ENCODE measurements at places on chromosomes 7 and 10.

GRCh38 chr7:1512781-1513656 is 8.8 kb upstream of the INTS1 start:
- DNase-seq, result no peak

DNA sequence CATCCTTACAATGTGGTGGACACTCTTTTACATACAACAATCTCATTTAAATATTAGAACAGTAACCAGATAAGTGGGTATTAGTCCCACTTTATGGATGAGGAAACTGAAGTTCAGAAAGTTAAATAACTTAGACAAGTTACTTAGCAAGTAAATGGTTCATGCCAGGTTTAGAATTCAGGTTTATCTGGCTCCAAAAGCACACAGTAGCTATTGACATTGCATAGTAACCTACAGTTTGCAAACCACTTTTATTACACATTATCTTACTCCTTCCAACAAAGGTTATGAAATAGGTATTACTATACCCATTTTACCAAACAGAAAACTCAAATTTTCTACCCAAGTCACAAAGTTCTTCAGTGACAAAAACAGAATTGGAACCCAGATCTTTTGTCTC is 19.7 kb upstream of the NKX2-3 start:
- DNase-seq, result no peak

GRCh38 chr10:96252730-96253129 is 18.6 kb downstream of the BLNK start:
- DNase-seq, result no peak

DNA sequence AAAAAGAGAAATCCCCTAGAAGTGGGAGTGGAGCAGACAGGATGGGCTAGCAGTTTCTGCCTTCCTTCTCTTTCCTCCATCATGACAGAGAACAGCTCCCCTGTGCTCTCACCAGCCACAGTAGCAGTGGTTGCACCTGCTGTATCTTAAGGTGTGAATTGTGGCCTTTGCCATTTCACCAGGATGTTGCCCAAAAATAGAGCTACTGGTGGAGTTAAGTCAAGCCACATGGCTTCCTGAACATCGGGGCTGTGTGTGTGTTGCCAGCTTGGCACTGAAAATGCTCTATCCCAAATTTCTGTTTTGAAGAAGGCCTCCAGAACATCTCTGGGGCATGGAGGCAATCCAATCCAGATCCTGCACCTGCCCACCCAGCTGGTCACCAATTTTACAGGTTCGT is 348.7 kb downstream of the EXOC4 start:
- no peak for DNase-seq

GRCh38 chr10:83959328-83959727 is 180.0 kb upstream of the GHITM start:
- no peak for DNase-seq

DNA sequence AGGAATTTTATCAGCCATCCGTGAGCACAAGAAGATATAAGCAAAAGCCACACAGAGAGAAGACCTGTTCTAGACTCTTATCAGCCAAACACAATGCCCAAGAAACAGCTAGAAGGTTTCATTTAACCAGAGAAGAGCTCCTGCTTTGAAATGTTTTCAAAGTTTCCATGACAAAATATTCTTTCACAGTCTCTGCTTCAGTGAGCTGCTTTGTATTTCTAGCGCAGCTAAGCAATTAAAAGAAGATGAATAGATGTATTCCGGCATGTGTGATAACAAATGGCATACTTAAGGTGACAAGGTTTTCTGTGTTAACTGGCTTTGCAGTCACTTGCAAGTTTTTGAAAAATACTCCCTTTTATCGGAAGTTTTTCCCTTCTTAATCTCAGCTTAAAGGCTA is 78.9 kb upstream of the NXPH1 start:
- no peak for DNase-seq

- DNase-seq, result no peak
These were observed 650 bp upstream of the TM9SF3 start for GRCh38 chr10:96587264-96588059.

GRCh38 chr10:88542522-88542921 is 40.6 kb downstream of the RNLS start:
- DNase-seq, result no peak

DNA sequence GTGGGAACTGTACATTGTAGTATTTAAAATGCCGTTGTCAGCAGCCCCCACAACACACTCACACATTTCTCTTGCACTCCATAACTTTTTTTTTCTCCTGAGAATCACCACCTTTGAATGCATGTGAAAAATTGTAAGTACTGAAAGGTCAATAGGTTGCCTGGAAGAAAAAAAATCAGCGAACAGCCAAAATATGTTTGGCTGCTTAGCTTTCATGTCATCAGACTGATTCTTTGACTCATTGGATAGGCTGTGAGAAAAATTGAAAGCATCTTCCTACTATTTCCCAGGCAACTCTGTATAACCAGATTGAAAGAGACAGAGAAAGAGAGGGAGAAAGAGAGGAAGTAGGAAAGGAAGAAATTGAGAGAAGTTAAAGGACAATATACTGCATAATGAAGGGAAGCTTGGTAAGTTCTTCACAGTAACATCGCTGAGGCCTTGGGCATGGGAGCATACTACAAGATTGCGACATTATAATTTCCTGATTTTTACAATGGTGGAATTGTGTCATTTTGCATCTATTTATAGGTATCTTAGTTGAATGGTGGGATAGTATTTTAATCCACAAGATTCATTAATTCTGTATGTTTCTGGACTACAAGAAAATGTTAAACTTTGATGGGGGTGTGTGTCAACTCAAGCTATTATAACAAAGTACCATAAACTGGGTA is 249.3 kb upstream of the KCND2 start:
- no peak for DNase-seq

GRCh38 chr7:134900166-134900982 is 85.9 kb upstream of the AGBL3 start:
- no peak for DNase-seq

DNA sequence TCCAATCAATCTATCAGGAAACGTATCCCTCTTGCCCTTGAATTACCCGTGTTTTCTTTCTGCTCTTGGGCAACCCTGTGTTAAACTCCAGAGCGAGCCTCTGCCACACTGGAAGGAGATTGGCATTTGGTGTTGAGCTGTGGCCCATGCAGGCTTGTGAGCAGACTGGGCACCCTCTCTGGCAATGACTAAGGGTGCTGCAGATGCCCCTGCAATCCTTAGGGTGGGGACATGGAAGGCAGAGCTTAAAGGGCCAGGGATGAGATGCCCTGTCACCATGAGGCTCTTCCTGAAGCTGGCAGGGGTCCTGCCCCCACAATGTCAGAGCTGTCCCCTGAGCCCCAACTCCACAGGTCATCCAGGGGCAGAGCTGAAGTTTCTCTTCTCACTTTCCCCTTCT is 19.5 kb upstream of the FAM180A start:
- DNase-seq, result no peak

DNA sequence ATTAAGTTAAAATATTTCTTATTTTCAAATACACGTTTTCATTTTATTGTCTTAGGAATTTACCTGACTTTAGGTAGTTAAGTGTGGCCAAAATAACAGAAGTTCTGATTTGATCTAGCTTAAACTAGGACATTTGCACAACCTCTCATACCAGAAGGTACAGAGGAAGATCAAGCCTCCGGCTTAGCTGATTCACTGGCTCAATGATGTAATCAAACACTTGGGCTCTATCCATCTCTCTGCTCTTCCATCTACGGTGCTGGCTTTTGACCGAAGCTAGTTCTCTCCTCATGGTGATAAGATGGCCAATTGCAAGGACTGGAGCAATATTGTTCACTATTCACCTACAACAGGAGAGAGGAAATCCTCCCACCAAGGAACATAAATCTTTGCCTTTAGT is 12.2 kb upstream of the HYCC1 start:
- DNase-seq, result no peak

- no peak for DNase-seq
These were observed 83.6 kb downstream of the CD36 start for GRCh38 chr7:80721883-80722615.

- DNase-seq, result peak; percentile 59
These were observed 25.2 kb upstream of the ITPRID1 start for GRCh38 chr7:31488562-31489203.

DNA sequence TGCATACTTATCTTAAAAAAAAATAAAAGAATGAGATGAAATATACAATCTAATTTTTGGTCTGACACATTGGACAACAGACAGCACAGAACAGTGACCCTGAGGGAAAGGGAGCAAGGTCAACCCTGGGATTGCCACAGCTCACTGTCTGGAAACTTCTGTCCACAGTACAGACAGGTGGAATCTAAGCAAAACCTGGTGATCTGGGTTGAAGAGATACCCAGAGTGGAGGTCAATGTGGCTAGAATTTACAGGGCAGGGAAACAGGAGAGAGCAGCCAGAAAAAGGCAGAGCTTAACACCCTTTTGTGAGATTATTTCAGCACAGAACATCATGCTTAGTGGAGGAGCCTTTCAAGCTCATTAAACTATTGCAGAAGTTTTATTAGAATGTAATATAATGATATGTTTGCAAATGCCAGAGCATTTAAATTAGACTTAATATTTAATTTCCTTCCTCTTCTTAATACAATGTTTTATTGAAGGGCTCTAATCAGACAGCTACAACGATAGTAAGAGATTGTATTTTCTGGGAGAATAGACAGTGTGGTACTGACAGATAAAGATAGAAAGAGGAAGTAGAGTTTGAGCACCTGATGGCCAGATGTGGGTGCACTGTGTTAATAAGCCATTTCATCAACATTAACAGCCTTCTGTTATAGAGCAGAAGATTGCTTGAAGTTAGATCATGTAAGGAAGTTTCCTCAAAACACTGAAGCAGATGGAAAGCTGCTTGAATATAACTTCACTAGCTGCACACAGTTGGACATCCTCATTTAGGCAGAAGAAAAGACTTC is 309.4 kb downstream of the HGF start:
- DNase-seq, result no peak

DNA sequence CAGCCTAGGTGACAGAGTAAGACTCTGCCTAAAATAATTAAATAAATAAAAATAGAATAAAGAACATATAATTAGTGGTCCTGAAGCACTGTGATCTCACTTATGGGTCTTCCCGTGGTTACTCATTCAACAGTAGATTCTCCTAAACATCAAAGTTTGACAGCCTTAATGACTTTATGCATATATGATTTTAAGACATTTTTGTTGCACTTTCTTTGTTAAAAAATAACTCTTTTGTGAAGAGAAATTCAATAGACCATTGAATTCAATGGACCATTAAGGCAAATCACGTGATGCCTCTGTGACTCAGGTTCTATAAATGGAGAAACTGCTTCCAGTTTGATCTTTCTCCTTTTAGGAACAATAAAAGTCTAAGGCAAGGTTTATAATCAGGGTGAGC is 59.6 kb downstream of the ATOH7 start:
- DNase-seq, result no peak

GRCh38 chr7:157539521-157539920 is 202.7 kb downstream of the DNAJB6 start:
- no peak for DNase-seq

GRCh38 chr7:129279757-129280156 is 54.9 kb downstream of the AHCYL2 start:
- no peak for DNase-seq

DNA sequence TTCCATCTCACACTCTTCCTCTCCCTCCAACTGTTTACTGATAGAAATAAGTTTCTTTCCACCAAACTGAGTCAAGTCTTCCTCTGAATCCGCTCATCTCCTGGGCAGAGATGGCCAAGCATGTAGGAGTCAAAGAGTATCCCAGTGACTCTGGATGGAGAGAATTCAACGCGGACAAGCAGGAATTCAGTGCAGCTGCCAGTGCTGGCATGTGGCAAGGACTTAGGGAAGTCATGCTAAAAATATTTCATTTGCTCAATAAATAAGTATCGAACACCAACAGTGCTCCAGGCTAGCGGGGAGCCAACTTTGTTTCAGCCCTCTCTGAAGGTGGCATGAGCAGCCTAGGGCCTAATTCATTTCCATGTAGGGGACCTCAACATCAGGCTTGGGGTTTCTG is 351.6 kb upstream of the ZMIZ1 start:
- DNase-seq, result no peak

GRCh38 chr10:125144693-125145623 is 15.4 kb downstream of the CTBP2 start:
- DNase-seq, result no peak

DNA sequence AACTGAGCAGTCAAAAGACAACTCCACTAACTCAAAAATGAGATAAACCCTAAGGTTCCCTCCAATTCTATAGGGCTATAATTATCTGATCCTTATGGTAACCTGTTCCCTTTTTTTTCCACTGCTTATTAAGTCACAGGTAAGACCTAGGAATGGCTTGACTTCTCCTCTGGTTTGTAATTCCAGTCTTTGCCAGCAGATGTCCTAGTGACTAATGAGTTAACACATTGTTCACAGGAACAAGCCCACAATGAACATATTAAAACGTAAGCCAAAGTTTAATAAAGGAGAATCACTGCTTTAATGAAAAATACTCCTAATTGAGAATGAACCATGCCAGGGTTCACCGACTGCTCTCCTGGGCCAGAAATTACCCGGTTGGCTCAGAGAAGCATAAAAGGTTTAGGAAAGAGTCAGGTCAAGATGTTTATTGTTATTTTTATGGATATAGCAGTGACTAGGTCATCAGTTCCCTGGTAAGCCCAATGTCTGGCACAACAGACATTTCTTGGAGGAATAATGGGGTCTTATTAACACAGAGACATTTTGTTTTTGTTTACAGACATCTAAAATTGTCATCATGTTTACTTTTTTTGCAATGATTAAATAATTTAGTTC is 120.1 kb downstream of the ELAPOR2 start:
- DNase-seq, result peak; percentile 52

DNA sequence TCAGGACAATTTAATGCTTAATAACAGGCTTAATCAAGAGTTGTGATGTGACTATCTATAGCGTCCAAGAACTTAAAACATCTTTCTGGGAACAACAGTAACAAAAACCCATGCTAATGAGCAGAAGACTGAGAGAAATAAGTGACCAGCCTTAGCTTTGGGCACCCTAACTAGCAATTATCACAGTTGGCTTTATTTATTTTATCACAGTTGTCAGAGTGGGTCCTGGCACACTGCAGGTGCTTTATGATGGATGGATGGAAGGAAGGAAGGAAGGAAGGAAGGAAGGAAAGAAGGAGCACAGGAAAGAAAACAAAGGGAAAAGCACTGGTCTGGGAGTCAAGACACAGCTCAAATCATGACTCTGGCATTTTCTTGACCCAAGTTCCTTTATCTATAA is 181.1 kb downstream of the SKAP2 start:
- no peak for DNase-seq

GRCh38 chr7:34756691-34757090 is 98.7 kb downstream of the NPSR1 start:
- no peak for DNase-seq

GRCh38 chr7:16099302-16099849 is 322.0 kb downstream of the CRPPA start:
- DNase-seq, result no peak

GRCh38 chr7:129401228-129401966 is 32.8 kb upstream of the STRIP2 start:
- no peak for DNase-seq

DNA sequence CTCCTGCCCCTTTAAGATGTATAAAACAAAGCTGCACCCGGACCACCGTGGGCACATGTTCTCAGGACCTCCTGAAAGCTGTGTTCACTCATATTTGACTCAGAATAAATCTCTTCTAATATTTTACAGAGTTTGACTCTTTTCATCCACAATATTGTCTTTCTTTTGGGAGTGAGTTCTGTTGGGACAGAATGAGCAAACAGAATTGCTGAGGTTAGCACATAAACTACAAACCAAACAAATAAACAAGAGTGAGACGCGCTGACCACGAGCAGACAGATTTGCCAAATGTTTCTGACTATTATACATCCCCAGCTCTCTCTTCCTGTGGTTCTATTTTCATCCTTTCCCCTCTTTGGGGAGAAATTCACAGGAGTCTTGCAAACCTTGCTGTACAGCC is 526.7 kb downstream of the CALN1 start:
- no peak for DNase-seq

GRCh38 chr7:151275813-151276577 is 27.5 kb upstream of the SMARCD3 start:
- no peak for DNase-seq

Data from HAP-1 (cell line).